Activated CD4-positive, alpha-beta memory T cell treated with anti-CD3 and anti-CD28 coated beads for 36 hours (primary cell): ENCODE measurements at places on chromosomes 5 and 9.

- DNase-seq = no peak
Measured at GRCh38 chr9:93218671-93219420, 34.9 kb downstream of the WNK2 start.

GRCh38 chr9:97109194-97109811, 70.4 kb upstream of the CTSV start:
- DNase-seq = peak; percentile 68

GRCh38 chr9:126550891-126551351, 62.8 kb upstream of the LMX1B start:
- no peak for DNase-seq

- DNase-seq = no peak
Measured at GRCh38 chr5:68259700-68260099, 44.1 kb downstream of the PIK3R1 start.

DNA sequence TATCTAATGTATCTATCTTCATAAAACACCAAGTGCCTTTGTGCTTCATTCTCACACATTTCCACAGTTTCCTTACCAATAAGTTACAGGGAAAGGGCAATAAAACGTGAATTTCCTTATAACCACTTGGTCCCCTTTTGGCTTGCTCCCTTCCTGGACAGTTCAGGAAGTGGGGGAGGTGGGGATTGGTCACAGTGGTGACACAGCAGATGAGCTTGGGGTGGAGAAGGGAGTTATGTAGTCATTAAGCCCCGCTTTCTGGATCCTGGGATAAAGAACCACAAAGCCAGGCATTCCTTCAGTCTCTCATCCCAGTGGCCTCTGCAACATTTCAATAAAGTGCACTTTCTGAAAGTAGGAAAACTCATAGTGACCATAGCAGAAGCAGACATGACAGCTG, 47.1 kb upstream of the FYB1 start:
- DNase-seq = no peak

GRCh38 chr5:103402851-103403250, 144.3 kb downstream of the MACIR start:
- DNase-seq = no peak

GRCh38 chr9:111676116-111676515, 14.7 kb downstream of the GNG10 start:
- DNase-seq = no peak

DNA sequence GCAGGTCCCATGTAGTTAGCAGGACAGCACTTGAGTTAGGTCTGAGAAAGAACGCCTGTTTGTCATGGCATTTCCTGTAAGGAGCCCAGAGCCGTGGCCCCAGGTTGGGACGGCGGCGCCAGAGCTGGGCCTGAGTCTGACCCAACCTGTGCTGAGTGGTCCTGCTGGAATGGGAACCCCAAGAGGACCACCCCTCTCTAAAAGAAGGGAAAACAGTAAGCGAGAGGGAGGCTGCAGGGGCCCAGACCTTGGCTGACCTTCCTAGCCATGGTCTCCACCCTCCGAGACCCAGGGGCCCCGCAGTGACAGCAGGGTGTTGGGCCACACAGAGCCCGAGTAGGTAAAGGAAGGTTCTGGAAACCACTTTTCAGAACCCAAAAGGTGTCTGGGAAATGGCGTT, 1.8 kb upstream of the LRRC14B start:
- DNase-seq = no peak

- no peak for DNase-seq
Measured at GRCh38 chr5:10366310-10367272, 13.1 kb downstream of the MARCHF6 start.

DNA sequence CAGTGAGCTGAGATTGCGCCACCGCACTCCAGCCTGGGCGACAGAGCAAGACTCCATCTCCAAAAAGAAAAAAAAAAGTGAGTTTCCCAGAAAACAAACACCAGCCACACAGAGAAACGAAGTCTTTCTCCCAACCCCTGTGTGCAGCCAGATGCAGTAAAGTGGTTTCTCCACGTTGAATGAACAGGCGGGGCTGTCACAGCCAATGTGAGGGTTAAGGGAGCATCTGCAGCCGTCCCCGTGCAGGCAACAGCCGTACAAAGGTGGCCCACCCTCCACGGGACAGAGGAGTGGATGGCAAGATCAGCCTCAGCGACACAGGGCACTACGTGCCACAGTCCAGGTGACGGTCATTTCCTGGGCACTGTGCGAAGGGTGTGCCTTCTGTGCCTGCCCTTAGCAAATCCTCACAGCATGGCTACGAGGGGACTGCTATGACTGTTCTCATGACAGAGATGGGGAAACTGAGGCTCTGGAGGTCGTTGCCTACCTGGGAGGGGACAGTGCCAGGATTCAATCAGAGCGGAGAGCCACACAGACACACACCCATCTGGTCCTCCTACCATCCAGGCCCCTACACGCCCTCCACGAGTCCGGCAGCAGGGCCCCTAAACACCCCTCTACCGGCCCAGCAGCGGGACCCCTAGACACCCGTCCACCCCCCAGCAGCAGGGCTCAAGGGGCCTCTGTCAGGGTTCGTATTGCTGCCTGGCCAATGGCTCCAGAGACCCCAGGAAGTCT, 2.3 kb downstream of the VAV2 start:
- DNase-seq = no peak

- no peak for DNase-seq
Measured at GRCh38 chr5:16780325-16780724, 155.8 kb downstream of the MYO10 start.
